ENCODE measurements at places on chromosomes 2 and 18.

DNA sequence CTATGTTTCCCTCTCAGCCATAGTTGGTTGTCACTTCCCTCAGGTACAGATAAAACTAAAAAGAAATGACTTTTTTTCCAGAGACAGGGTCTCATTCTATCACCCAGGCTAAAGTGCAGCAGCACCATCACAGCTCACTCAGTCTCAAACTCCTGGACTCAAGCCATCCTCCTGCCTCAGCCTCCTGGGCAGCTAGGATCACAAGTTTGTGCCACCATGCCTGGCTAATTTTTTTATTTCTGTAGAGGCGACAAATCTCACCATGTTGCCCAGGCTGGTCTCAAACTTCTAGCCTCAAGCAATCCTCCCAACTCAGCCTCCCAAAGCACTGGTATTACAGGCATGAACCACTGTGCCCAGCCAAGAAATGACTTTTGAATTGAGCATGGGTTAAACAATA is 8.2 kb downstream of the ROCK2 start:
- DNase-seq = no peak

GRCh38 chr2:120522151-120522751 is 176.3 kb downstream of the INHBB start:
- DNase-seq = no peak

- DNase-seq = no peak
Observed at GRCh38 chr2:28516950-28517349, 21.1 kb downstream of the PLB1 start.

DNA sequence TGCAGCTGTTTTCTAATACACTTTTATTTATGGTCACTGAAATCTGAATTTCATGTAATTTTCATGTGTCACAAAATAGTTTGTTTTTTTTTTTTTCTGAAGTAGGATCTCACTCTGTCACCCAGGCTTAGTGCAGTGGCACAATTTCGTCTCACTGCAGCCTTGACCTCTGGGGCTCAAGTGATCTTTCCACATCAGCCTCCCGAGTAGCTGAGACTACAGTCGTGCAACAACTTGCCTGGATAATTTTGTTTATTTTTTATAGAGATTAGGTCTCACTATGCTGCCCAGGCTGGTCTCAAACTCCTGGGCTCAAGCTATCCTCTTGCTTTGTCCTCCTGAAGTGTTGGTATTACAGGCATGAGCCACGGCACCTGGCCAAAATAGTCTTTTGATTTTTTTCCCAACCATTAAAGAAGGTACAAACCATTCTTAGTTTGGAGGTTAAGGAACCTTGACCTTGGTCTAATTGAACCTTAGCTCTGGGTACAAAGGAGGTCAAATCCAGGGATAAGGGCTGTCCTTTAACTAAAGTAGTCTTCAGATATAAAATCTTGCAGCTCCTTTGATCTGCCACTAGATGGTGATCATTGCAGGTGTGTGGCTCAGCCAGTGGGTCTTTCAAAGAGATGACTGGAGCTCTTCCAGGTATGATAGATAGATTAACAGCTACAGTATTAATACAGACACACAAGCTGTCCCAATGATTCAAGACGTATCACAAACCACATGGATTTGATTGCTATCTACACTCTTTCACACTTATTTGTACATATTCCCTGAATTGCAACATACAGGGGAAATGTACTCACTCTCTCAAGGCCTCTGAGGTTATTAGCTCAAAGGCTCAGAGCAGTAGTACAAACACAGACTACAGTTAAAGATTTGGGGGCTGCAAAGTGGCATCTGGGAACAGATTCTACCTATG is 4.7 kb upstream of the KRCC1 start:
- DNase-seq = no peak

DNA sequence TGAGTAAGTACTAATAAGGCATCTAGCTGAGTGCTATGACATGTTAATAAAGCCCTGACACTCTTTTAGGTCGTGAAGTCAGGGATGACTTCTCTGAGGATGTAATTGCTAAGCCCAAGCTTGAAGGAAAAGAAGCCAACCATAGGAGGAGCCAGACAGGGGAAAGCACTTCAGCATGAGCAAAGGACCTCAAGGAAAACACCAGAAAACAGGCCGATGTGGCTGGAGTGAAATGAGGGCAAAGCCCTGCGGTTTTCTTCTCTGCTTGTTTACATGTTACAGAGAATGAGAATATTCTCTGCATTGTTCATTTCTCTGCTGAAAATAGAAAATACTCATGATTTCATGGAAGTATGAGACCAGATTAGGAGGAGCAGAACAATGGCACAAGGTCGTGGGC is 112.5 kb upstream of the ARHGAP28 start:
- no peak for DNase-seq

GRCh38 chr18:905307-905947 is 756 bp downstream of the ADCYAP1 start:
- DNase-seq = no peak

DNA sequence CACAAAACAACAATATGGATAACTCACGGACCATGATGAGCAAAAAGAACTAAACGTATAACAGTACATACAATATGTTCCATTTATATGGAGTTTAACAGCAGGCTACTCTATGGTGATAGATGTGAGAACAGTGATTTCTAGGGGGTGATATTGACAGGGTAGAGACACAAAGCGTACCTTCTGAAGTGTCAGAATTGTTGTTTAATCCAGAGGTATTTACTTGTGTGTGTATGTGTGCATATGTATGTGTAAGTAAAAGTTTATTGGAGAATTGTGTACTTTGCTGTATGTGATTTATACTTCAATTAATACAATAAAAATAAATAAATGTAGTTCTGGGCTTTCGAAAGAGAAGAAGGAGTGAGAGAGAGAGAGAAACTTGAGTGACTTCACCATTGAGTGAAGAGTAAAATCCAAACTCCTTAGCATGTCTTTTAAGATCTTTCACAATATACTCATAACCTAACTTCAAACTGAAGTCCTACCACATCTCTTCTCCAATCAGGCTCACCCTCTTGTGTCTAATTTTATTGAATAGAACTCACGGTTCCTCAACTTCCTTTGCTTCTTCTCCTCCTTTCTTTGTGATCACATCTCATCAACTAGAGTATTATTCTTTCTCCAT is 126.0 kb upstream of the KLF7 start:
- no peak for DNase-seq

DNA sequence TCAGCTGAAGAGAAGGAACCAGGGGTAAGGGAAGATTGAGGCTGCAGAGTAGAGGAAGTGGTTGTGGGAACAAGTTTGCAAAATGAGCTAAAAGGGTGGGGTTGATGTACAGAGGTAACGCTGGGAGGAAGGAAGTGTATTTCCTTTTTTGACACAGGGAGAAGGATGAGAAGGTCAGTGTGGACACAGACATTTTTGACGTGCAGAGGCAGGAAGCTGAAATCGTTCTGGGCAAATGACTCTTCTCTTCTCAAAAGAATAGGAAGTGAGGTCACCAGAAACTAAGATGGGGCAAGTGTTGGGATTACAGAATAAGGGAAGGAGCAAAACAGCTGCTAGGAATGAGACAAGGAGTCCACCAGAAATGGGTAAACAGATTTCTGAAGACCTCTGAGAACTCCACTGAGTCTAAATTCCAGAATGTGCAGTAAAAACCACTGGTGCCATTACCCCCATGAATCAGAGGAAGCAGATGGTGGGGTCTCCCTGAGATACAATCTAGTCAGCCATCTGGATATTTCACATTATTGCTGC is 20.0 kb upstream of the RNF149 start:
- no peak for DNase-seq

GRCh38 chr2:231288590-231288989 is 90.2 kb downstream of the ARMC9 start:
- DNase-seq = no peak

GRCh38 chr2:155944218-155944617 is 388.3 kb downstream of the NR4A2 start:
- no peak for DNase-seq

- DNase-seq = no peak
Observed at GRCh38 chr2:201126308-201127151, 10.6 kb downstream of the CFLAR start.

GRCh38 chr2:1651121-1652033 is 92.9 kb downstream of the PXDN start:
- no peak for DNase-seq

GRCh38 chr18:41992066-41992465 is 37.0 kb downstream of the PIK3C3 start:
- DNase-seq = no peak

GRCh38 chr18:5704847-5705246 is 161.1 kb upstream of the EPB41L3 start:
- DNase-seq = no peak

GRCh38 chr2:212147921-212148513 is 390.6 kb downstream of the ERBB4 start:
- no peak for DNase-seq

DNA sequence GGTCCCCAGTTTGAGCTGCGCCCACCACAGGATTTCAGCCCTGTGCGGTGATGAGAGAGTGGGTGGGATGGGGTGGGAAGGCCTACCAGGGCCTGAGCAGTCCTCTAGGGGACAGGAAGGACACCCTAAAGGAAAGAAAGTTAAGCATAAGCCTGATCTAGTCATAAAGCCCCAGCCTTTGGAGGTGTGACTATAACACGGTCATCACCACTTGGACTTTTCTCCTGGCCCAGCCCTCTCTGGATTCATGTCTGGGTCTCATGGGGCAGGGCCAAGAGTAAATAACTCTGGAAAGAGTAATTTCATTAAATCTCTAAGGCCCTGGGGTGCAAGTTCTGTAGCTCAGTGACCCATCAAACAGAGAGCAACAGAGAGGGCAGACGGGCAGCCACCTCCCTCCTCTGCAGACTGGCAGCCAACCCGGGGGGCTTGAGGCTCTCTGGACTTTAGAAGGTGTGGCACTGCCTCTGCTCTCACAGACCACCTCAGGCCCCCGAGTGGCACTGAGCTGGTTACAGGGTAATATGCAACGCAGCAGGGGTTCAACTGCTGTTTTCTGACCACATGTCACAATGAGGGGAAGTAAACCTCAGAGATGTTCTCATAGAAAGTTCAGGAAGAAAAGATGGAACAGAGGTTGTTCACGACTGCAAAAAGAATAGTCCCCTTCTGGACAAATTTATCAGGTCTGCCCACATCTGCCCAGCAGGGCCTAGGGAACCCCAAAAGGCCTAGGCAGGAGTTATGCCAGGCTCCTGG is 41.5 kb downstream of the TGFA start:
- DNase-seq = no peak

GRCh38 chr2:37894047-37894446 is 31.0 kb upstream of the RMDN2 start:
- DNase-seq = no peak

- no peak for DNase-seq
Observed at GRCh38 chr2:164220265-164220664, 401.0 kb downstream of the GRB14 start.

DNA sequence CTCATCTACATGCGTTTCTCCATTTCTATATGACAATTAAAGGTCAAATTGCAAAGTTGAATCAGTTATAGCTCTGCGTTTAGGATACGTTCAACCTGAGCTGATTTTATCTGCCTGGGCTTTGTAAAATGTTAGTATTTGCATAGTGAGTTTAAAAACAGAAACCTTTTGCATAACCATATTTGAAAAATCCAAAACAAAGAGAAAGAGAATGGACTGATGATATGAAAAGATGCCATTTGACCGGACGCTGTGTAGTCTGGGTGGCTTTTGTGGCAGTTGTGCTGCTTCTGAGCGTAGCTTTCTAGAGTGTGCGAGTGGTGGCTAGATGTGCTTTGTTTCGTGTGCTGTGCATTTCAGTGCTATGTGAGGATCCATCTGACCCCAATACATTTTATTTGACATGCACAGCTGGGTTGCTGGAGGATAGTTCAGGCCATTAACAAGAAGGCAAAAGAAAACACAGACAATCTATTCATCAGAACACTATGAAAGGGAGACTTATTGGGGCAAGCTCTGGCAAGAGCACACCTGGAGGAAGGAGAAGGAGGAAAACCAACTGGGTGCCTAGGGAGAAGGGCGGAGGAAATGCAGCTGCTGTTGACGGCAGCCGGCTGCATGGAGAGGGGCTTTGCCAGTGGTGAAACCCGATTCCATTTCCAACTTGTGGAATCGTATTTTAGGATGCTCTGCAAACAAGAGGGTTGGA is 126.8 kb downstream of the ACOXL start:
- no peak for DNase-seq

GRCh38 chr2:86251840-86252266 is 52.6 kb downstream of the MRPL35 start:
- DNase-seq = no peak

DNA sequence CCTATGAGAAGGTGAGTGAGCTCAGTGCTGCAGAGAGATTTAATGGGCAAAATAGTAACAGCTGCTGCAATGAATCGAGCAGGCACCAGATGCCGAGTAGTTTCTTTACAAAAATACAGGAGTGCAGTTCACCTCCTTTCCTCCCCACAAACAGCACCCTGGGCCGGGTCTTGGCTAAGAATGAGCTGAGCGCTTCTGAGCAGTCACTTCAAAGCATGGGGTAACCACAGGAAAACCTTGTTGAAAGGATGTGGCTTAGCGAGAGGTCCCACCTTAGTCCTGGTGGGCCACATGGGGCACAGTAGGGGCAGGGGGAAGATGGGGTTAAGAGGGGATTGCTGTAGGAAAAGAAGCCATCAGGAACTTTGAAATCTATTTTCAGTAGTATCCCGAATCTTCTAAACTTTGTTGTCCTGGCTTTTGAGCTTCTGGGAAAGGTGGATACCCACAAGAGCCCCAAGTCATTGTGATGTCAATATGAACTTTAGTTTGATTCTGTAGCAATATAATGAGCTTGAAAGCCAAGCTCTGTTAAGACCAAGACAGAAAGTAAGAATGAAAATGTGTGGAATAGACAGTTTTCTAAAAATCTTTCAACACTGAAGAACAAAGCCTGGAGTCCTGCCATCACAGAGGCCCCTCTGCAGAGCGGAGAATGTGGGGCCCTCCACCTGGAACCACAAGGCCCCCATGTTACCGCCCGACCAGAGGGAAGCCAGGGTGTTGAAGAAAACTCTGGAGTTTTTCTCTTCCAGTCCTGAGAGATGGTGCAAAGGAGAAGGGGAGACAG is 101.0 kb upstream of the ZNF236 start:
- DNase-seq = peak; percentile 10

DNA sequence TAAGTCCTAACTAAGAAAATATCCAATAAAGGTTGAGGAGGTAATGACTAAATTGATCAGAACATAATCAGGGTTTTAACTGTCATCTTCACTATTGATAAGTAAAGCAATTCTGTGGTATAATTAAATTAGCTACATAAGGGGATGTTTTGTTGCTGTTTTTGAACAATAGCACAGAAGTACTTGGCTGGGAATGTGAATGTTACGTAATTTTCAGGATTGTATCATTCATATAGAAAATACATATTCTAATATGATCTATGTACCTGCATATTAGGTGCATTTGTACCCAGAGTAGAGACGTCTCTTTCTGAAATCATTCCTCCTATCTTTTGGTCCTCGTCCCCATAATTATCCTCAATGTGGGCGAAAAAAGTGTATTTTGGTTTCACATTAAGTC is 109.0 kb downstream of the PIEZO2 start:
- DNase-seq = no peak

GRCh38 chr18:22344908-22345670 is 72.6 kb downstream of the CTAGE1 start:
- DNase-seq = no peak
